ENCODE measurements at places on chromosomes 13 and 19.

- no peak for DNase-seq
Measured at GRCh38 chr19:9757544-9758501, 10.7 kb downstream of the ZNF846 start.

- no peak for DNase-seq
Measured at GRCh38 chr13:77430377-77430951, 103.6 kb upstream of the MYCBP2 start.

DNA sequence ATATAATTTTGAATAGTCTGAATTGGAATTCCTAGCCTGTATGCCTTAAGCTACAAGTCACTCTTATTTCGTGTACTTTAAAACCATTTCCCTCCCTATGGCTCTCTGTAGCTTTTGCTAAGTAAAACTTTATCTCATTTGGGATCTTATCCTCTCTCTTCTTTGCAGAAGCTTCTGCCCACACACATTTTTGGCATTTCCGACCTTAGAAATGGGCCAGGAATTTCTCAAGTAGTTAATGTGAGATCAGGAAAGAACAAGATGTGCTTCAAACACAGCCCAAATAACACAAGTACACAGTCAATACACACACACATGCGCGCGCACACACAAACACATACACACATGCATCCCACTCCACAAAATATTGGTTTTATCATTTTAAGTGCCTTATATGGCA lies 931.0 kb upstream of the MIR17HG start:
- DNase-seq: no peak

- DNase-seq: no peak
Measured at GRCh38 chr13:23988546-23989122, 91.3 kb upstream of the C1QTNF9B start.

DNA sequence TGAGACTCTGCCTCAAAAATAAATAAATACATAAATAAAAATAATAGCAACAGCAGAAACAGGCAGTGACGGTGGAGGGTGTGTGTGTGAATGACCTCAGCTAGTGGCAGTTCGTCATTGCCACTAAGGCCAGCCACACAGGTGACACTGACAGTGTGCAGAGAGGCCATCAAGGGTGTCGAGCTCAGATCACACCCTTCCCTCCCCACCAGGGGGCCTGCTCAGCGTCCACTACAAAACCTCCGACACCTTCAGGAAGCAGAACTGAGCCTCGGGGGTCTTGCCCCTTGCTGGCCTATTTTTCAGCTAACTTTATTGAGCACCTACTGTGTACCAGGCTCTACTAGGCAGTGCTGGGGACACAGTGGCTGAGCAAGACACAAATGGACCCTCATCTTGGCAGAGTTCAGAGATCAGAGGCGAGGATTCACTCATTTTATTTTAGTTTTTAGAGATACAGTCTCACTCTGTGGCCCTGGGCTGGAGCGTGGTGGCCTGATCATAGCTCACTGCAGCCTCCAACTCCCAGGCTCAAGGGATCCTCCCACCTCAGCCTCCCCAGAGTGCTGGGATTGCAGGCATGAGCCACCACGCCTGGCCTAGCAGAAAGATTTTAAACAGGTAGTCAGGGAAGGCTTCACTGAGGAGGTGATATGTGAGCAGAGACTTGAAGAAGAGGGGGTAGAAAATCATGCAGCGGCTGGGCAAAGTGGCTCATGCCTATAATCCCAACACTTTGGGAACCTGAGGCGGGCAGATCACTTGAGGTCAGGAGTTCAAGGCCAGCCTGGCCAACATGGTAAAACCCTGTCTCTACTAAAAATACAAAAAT lies 30.3 kb upstream of the SEMA6B start:
- no peak for DNase-seq

All from stimulated activated CD8-positive, alpha-beta memory T cell treated with anti-CD3 and anti-CD28 coated beads, Interleukin-7, amount 100 ng/mL, for 1 hour (primary cell).